ENCODE measurements at places on chromosomes 2 and 18. TPM values are rescaled to one million over a fixed set of nuclear protein-coding genes. Genes with fewer than 3 reads are reported as not detected.

The PARD3B gene
- total RNA-seq = 2.5 TPM

The RUFY4 gene
- total RNA-seq = not detected

The STPG4 gene
- not detected for total RNA-seq

The CYB5A gene
- total RNA-seq = 121 TPM

The CD8A gene
- not detected for total RNA-seq

The NEB gene
- total RNA-seq = 0.17 TPM

The GPBAR1 gene
- total RNA-seq = not detected

The POU3F3 gene
- under 0.01 TPM for total RNA-seq

The SCYGR8 gene
- total RNA-seq = not detected

The TRABD2A gene
- total RNA-seq = 6.8 TPM

The TBR1 gene
- not detected for total RNA-seq

The CHMP3 gene
- total RNA-seq = 44.2 TPM

All from bronchus fibroblast of lung (primary cell).